ENCODE measurements at places on chromosomes 12 and 14. TPM values are rescaled to one million over a fixed set of nuclear protein-coding genes. Genes with fewer than 3 reads are reported as not detected.

The DAO gene
- total RNA-seq: not detected

DNA sequence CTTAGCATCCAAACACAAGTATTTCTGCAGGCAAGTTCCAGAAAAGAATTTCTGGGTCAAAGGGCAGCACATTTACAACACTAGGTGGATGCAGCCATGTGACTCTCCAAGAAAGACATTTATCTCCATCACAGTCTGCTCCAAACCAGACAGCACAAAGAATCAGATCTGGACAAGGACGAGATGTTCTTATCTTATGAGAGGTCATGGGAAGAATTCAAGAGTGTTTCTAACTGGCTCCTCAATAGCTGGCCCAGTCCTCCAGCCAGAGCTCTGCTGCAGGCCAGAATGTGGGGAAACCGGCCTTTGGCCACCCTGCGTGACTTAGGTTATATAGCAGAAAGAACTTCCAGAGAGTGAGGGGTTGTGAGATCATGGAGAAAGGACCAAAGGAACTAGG is 17.4 kb downstream of the TMEM119 start:
- H3K27me3 ChIP-seq: no peaks in the 10 kb centered on the region
- H3K4me1 ChIP-seq: no peaks in the 10 kb centered on the region
- no peak overlapping the region for H3K27ac ChIP-seq
- DNase-seq: no peak
- no peak overlapping the region for H3K4me3 ChIP-seq
- no peaks in the 10 kb centered on the region for H3K36me3 ChIP-seq

The RIC8B gene
- 16.7 TPM for total RNA-seq

- H3K36me3 ChIP-seq: no peaks in the 10 kb centered on the region
- H3K4me1 ChIP-seq: no peaks in the 10 kb centered on the region
- DNase-seq: no peak
Measured at GRCh38 chr12:5480938-5481303, 49.0 kb downstream of the NTF3 start.

The NRL gene
- total RNA-seq: 0.66 TPM

DNA sequence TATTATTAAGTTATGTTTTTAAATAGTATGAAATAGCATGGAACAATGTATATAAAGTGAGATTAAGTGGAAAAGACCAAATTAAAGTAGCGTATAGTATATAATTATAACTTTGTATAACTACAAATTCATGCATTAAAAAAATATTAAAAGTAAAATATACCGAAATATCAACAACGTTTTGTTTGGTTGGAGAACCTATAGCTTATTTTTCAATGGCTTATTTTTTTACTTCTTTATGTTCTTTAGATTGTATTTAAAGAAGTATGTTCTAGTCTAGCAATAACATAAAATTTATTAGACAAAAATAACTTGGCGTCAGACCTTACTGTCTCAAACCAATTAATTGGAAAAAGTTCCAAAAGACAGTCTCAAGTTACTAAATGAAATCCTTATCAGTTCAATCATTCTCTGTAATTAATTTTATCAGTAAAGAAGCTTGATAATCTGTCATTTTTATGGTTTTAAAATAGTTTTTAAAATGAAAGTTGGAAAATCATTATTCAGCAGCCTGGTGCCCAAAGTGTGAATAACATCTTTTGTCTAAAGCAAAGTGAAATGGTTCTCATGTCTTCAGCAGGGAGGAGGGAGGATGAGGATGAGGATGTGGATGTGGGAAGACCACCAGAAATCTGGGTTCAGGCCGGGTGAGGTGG is 46.7 kb downstream of the IRAK3 start:
- no peaks in the 10 kb centered on the region for H3K27me3 ChIP-seq
- H3K27ac ChIP-seq: no peak overlapping the region
- peak overlapping the region; percentile 41 for H3K4me3 ChIP-seq
- no peaks in the 10 kb centered on the region for H3K36me3 ChIP-seq
- peaks cover 6% of the 10 kb centered on the region for H3K4me1 ChIP-seq
- DNase-seq: no peak

- H3K27me3 ChIP-seq: no peaks in the 10 kb centered on the region
- peak; percentile 32 for DNase-seq
Measured at GRCh38 chr12:75553398-75553797, 42.0 kb upstream of the KRR1 start.

The ERG28 gene
- total RNA-seq: 18.4 TPM

The COX8C gene
- not detected for total RNA-seq

The FZD10 gene
- total RNA-seq: not detected

- H3K27me3 ChIP-seq: no peaks in the 10 kb centered on the region
- H3K36me3 ChIP-seq: no peaks in the 10 kb centered on the region
- H3K4me1 ChIP-seq: peaks cover 9% of the 10 kb centered on the region
- no peak for DNase-seq
- H3K4me3 ChIP-seq: peak overlapping the region; percentile 33
Measured at GRCh38 chr14:99737956-99738667, 54.0 kb downstream of the CYP46A1 start.

The KRT71 gene
- total RNA-seq: not detected
